Hindlimb muscle (tissue), 1 donor: ENCODE measurements at places on chromosomes 4 and X.

- peak; percentile 78 for DNase-seq
These were observed 3.1 kb upstream of the SFRP2 start for GRCh38 chr4:153791746-153792617.

- DNase-seq = no peak
These were observed 69.2 kb downstream of the BLTP1 start for GRCh38 chr4:122221322-122221721.

DNA sequence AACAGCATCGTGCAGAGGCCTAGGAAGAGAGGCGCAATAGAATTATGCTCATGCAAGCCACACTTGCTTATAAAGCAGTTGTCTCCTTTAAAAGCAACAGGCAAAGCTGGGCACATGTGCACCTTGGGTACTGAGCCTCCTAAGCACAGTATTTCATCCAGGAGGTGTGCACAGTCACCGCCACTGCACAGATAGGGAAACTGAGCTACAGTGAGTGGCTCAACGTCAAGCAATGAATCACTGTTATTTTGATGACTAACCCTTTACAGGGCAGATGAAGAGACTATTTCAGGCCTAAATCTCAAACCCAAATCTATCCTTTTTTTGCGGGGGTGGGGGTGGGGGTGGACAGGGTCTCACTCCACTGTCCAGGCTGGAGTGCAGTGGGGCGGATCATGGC, 42.3 kb downstream of the BCOR start:
- DNase-seq = no peak

DNA sequence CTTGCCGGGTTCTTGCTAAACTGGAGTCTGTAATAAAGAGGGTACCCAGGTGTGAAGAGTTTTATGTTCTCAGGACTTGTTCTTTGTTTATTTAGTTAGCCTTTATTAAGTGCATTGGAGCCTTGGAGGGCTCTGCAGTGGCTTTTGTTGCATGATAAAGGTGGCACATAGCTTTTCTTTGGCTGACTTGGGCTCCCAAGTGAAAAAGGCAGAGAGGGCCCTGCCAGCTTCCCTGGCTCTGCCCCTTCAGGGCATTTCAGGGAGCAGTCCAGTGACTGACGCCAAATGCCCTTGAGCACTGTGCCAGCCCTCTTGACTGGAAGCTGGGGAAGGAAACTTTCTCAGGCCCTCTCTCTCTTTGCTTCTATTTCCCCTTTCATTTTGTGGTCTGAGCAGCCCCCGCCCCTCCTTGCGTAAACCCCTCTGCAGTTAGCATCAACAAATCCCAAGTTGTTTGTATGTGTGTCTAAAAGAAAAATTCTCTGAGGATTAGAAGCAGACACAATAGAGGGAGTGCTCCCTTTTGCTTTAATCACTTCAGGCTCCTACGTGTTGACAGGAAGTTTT, 152.2 kb downstream of the NHS start:
- no peak for DNase-seq

DNA sequence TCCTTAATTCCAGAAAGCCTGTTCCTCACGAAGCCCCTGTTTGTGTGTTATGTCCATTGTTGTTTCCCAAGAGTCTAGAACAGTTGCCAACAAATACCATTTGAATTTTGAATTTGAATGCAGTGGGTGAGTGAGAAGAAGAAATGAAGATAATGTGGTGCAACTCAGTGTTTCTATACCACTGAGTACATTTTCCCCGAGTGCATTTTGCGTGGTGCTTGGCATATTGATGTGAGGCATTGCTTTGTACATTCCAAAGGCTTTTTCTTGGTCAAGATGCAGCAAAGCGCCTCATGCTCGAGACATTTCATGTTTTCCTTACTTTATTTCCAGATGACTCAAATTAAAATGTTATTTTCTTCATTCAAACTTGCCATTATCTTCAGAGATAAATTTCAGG, 253.1 kb upstream of the RPS6KA3 start:
- DNase-seq = no peak

DNA sequence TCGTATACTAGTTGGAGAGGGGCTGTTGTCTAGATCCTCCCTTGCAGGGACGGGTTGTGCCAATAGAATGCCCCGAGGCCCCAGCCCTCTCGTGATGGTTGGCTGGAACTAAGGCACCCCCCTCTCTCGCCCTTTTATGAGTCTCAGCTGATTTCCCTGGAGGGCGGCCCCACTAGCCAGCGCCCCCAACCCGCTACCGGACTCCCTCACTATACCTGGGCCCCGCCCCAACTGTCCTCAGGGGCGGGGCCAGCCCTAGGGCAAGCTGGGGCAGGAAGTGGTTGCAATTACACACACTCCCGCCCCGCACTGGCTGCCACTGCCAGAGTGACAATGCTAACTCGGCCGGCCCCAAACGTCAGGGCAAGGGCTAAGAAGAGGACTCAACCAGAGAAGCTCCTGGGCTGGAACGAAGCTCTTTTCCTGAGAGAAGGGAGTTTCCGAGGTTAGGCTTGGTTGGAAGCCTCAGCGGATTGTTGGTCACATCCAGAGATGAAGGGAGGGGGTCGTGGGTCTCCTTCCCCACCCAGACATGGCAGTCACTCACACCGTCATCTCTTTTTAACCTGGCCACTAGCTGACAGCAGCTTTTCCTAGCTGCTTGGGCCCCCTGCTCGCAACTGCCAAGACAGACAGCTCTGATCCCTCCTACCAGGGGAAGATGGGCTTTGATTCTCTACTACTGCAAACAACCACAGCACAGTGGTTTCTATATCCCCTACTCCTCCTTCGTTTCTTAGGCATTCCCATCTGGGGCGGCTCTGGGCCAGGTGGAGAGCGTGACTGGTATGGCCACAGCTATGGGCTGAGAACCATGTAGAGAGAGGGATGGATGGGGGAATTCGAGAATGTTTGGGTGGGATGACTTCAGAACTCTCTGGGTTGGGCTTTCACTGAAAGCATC, 21.0 kb upstream of the BCORL1 start:
- DNase-seq = no peak

- no peak for DNase-seq
These were observed 132.4 kb downstream of the CORIN start for GRCh38 chr4:47705326-47705981.

DNA sequence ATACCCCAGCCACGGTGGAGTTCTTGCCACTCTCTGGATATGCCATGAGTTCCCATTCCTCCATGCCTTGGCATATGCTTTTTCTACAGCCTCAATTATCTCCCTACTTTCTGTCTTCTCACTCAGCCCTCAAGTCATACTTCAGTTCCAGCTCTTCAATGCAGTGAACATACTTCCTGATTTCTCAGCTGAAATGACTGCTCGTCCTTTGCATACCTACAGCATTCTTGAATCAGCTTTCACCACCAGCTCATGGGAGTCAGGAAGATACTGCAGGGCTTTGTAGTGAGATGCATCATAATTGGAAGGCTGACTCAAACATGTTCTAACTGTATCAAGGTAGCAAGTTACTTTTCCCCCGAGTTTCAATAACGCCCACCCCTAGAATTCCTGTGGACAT, 118.4 kb downstream of the APBB2 start:
- DNase-seq = no peak

DNA sequence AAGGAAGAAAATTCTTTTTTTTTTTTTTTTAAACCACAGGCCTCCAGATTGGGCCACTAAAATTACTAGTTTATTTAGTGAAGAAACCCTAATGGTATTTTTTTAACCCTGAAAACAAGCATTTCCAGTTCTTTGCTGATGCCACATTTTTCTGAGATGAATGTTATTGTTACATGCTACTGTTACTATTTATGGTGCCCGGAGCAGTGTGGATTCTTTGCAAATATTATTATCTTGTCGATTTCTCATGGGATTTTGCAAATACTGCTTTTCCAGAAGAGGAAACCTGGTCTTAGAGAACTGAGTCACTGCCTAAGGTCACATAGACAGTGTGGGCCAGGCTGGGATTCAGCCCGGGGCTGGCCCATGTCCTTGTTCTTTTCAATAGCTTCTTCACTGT, 8.7 kb upstream of the ALAS2 start:
- no peak for DNase-seq

DNA sequence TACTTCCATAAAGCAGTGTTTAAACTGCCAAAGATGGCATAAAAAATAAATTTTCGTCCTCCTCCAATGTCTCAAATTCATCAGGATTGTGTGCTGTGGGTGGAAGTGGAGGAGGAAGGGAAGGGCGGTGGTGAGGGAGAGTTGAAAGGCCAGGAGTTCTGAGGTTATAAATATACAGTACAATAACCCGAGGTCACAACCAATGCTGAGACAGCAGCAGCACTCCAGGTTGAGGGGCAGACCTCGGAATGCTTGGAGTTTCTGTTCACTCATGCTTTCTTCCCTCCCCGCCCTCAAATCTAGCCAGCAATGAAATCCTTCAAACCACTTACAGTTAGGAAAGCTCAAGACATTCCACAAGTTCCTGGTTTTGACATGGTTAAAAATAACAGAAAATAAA, 134.0 kb upstream of the SMAD1 start:
- DNase-seq = no peak

- no peak for DNase-seq
These were observed 259.3 kb upstream of the MAGEB18 start for GRCh38 chrX:25878806-25879205.

DNA sequence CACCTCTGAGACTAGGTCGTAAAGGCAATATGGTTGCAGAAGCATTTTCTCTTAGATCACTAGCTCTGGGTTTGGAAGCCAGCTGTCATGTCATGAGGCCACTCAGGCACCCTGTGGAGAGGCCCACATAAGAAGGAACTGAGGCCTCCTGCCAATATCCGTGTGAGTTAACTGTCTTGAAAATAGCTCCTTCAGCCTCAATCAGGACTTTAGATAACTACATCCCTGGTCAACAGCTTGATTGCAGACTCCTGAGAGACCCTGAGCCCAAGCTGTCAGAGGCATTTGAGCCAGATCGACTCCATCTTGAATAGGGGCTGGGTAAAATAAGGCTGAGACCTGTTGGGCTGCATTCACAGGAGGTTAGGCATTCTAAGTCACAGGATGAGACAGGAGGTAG, 15.1 kb upstream of the REPS2 start:
- no peak for DNase-seq

GRCh38 chrX:119156241-119156640, 28.6 kb upstream of the KIAA1210 start:
- no peak for DNase-seq

GRCh38 chr4:156609421-156609820, 362.2 kb downstream of the PDGFC start:
- DNase-seq = no peak

DNA sequence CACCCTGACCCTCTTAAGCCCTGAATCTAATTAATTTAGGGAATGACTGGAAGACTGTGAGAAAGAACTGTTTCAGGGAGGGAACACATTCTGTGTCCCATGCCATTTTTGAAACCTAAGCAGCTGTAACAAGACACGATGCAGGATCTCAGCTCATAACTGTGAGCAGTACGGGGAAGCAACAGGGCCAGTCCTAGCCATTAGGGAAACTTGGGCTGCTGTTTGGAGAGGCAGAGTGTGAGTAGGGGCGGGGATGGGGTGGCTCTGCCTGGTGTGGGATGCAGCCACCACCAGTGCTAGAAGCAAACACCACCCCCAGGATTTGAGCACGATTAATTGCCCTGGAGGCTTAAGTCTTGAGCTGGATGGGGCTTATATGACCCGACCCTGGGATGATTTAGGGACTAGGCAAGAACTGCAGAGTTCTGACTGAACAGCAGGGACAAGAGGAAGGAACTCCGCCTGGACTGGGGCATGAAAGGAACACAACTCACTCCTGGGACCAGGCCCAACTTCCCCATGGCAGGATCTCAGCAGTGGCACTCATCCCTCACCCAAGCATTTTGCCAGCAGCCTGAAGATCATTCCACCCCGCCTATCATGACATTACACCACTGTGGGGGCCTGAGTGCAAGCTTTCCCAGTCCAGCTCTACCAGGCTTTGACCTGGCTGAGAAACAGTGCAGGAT, 43.1 kb downstream of the ATRX start:
- DNase-seq = peak; percentile 1

DNA sequence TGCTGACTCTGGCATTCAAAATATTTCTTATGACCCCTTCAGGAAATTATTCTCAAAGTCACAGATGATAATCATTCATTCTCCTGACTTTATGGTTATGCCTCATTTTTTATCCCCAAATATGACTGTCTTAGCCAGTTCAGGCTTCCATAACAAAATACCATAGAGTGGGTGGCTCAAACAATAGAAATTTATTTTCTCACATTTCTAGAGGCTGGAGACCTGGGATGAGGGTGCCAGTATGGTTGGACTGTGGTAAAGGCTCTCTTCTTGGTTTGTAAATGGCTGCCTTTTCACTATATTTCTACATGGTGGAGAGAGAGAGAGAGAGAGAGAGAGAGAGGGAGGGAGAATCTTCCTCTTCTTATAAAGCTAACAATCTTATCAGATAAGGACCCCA, 20.5 kb downstream of the FRMD7 start:
- DNase-seq = no peak

DNA sequence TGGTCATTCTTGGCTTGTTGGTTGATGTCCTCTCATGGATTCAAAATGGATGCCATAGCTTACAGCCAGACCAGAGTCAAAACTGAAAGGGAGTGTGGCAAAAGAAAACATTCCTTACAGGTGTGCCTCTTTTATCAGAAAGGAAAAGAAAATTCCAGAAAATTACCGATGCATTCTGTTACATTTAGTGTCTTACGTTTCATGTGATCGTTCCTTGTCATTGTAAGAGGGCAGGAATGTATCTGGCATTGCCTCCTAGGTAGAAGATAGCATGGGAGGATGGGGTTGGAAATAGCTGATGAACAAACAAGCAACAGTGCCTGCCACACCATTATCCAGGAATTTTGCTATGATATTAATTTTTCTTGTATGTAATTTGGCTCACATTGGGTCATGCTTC, 13.1 kb downstream of the GRXCR1 start:
- DNase-seq = no peak

DNA sequence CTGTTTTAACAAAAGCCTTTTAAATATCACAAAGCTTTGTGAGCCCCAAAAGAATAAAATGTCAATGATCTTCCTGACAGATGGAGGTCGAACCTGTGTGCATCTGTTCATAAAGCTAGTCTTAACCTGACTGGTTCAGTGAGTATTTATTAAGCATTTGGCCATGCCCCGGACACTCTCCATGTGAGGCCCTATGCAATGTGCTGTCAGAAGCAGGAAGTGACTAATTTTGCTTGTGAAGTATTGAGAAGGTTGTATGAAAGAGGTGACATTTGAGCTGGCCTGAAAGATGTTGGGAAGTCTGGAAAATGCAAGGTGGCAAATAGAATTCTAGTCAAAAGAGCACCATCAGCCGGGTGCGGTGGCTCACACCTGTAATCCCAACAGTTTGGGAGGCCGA, 171.4 kb downstream of the MSL3 start:
- DNase-seq = no peak

DNA sequence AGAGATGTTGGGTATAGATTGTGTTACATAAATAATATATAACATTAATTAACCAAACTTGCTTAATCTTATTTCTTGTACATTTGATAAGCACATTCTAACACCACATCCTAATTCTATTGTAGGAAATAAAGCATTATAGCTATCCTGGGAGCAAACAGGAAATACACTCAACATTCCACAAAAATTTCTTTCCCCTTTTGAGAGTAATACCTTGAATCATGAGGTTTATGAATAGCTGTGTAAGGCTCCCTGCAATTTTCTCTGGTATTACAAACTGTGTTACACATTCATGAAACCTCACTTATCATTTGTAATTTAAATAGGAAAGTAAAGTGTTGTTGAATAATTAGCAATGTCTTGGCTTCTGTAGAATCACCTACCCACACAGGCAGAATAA, 95.1 kb downstream of the TMEM47 start:
- DNase-seq = no peak
